Esophagus muscularis mucosa (tissue), 4 donors: ENCODE measurements at places on chromosomes 11 and 22. TPM values are rescaled to one million over a fixed set of nuclear protein-coding genes. Genes with fewer than 3 reads are reported as not detected.

DNA sequence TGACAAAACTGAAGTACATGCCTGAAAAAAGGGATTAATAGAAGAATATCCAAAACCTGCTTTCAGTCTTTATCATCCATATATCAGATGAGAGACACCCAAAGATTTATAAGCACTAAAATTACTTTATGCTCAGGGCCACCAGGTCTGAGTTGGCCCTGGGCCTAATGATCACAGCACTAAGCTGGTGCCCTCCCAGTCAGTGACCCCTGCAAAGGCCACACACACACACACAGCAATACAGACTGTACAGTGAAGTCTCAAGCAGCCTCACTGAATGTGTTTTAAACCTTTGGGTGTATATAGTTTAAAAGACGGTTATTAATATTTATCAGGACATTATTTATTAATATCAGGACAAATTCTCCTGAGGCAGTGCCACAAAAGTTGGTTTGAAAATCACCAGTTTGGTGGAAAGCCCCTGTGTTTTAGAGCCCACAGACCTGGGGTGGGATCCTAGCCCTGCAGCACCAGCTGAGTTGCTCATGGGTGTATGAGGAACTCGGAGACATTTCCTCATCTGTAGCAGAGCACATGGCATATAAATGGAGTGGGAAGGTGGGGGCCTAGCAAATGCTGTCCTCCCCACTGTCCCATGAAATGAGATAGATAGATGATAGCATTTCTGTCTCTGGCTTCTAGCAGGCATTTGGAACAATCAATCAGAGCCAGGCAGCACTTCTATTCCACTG is 48.4 kb upstream of the HORMAD2 start:
- no peaks in the 10 kb centered on the region for H3K27me3 ChIP-seq
- H3K4me3 ChIP-seq: no peak overlapping the region
- DNase-seq: no peak
- no peak overlapping the region for H3K27ac ChIP-seq

DNA sequence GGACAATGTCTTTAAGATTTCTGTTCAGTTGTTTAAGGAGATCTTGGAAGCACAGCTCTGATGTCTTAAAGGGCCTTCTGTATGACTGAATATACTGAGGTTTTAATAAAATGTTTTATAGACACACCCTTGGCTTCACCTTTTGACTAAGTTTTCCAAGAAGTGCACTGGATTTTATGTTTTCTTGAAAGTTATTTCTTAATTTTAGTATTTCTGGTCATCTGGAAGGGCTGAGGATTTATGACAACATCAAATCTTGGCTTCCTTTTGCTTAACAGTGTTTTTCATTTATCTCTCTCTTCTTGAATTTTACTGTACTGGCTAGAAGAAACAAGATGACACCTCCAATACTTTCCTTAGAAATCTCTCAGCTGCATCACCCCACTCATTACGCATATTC is 2423.4 kb downstream of the LRRC4C start:
- H3K27ac ChIP-seq: no peak overlapping the region
- H3K4me3 ChIP-seq: no peak overlapping the region
- H3K4me1 ChIP-seq: no peaks in the 10 kb centered on the region
- no peaks in the 10 kb centered on the region for H3K36me3 ChIP-seq

DNA sequence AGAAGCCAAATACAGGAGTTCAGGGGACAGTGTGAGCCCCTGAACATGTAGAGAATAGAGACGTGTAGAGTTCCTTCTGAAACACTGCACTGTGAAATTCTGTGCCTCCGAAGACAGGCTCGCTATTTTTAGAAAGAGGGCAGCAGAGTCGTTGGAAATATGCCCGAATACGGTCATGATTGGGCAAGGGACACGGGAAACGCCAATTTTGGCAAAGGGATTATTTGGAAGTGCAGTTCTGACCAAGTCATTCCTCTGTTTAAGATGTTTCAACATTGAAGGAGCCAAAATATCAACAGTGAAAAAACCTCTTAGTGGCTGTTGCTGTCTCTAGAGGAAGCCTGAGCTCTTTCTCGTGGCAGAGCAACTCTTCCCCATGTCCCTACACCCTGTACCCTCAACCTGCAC is 9.5 kb upstream of the CBX6 start:
- peak overlapping the region; percentile 28 for H3K4me3 ChIP-seq
- H3K36me3 ChIP-seq: no peaks in the 10 kb centered on the region
- no peaks in the 10 kb centered on the region for H3K27me3 ChIP-seq
- H3K4me1 ChIP-seq: peaks cover 43% of the 10 kb centered on the region
- DNase-seq: no peak
- peak overlapping the region; percentile 90 for H3K27ac ChIP-seq

- no peak overlapping the region for H3K4me3 ChIP-seq
- H3K27ac ChIP-seq: no peak overlapping the region
Observed at GRCh38 chr11:43694477-43694876, 13.9 kb downstream of the HSD17B12 start.

FRMD8 gene
- total RNA-seq: 34.9 TPM
